ENCODE measurements at places on chromosomes 7 and 10.

DNA sequence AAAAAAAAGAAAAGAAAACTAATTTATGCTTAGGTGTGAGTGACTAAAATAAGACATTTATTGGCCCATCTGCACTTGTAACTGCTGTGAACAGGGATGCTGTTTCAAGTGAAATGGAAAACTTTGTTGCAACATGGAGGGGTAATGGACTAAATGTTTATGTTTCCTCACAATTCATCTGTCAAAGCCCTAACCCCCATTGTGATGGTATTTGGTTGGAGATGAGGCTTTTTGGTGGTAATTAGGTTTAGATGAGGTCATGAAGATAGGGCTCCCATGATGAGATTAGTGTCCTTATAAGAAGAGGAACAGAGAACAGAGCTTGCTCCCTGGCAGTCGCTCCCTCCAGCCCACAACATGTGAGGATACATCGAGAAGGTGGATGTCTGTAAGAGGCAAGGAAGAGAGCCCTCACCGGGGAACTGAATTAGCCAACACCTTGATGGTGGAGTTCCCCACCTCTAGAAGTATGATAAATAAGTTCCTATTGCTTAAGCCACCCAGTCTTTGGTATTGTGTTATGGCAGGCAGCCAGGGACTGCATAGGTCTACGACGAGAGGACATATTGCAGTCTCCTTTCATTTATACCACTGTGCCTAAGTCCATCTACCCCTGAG is 28.6 kb upstream of the VCL start:
- no peak for DNase-seq

GRCh38 chr10:95336702-95337101 is 45.9 kb upstream of the PDLIM1 start:
- no peak for DNase-seq

DNA sequence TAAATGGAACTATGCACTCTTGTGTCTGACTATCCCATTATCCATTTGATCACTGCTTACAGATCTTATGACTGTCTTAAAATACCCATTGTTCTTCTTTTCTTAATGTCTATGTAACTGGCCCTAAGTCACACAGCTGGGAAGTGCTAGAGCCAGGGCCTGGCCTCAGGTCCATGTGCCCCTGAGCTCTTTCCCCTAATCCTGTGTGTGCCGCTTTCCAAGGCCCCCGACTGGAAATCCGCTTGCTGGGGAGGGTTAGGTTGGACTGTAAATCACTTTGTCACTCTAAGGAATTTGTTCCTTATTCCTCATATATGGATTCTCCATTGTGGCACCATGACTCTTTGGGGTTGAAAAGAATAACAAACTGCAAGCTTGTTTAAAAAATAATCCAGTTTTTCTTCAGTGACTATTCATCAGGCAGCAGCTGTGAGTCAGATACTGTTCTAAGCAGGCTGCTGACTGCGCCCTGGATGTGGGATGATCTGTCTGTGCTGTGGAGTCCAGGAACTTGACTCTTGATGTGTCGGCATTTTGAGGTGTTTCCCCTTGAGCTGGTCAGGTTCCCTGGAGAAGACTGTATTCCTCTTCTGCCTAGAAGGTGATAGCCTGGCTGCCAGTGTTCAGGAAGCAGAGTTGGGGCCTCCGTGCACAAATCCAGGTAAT is 236.3 kb downstream of the SDK1 start:
- DNase-seq, result no peak

DNA sequence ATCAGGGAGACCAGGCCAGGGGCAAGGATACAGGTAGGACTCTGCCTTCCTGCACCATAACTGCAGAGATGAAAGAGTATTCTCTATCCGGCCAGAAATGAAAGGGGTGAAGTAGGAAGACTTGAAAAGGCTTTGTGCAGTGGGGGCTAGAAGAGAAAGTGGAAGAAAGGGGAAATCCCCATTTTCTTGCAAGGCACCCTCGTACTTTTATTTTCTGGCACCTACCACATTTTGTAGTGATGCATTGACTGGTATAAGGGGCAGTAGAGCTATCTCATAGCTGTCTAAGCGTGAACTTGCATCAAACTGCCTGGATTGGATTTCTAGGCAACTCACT is 752 bp upstream of the CAMK2G start:
- peak; percentile 30 for DNase-seq

DNA sequence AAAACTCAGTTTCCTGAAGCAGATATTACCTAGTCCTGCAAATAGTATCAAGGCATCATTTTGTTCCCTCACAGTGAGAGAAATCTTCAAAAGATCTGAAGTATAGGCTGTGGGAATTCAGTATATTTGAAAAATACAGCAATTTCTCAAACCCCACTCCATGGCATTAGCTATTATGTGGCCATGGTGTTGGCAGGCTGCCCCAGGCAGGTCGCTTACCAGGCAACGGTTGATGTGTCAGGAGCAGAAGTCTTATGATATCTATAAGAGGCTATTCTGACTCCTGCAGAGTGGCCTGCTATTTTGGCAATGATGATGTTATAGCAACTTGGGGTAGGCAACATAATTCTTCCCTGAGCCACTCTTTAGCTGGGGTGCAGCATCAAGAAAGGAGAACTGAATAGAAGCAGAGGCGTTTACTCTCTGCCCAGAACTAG is 187.9 kb downstream of the PLXDC2 start:
- DNase-seq, result no peak

- no peak for DNase-seq
Measured at GRCh38 chr10:99456207-99456930, 25.9 kb upstream of the GOT1 start.

- no peak for DNase-seq
Measured at GRCh38 chr10:128063736-128064107, 62.5 kb downstream of the MKI67 start.

GRCh38 chr7:29328811-29329210 is 134.2 kb downstream of the CHN2 start:
- no peak for DNase-seq

DNA sequence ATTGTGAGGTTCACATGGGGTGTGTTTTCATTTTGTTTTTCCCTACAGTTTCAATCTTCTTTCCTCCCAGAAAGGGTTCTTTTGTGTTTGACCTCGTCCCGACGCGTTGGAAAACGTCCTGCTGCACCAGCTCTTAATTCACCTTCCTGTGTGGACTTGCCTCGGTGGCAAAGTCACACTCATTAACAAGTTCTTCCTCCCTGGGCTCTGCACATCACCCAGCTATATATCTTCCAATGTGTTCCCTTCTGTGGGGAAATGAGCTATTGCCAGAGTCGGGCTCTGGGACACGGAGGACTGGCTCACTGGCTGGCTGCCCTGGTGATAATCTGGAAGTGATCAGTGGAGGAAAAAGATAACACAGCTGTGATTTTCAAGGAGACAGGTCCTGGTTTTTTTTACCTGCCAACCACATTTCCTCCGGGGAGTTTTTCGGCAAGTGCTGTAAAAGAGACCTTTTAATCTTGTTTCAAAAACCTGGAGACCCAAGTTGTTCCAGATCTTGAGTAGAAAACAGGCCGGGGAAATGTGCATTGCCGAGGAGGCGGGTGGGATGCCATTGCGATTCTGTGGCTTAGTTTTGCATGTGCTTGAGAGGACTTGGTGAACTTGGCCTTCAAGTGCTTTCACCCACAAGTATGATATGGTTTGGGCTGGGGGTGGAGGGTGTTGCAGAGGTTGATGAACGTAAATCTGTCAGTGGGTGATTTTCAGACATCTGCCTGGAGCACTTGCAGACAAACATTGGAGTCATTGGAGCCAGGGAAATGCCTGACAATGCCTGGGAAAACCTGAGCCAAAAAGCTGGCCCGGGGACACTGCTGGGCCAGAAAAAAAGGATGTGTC is 96.5 kb upstream of the CREB5 start:
- no peak for DNase-seq

- no peak for DNase-seq
Measured at GRCh38 chr7:107593025-107593410, 13.0 kb downstream of the BCAP29 start.

- DNase-seq, result no peak
Measured at GRCh38 chr10:6917125-6917524, 337.0 kb upstream of the PRKCQ start.

- DNase-seq, result no peak
Measured at GRCh38 chr10:13882119-13882711, 295.4 kb downstream of the PRPF18 start.

GRCh38 chr7:150969475-150969874 is 8.6 kb downstream of the KCNH2 start:
- DNase-seq, result no peak

- DNase-seq, result no peak
Measured at GRCh38 chr10:60430836-60431597, 41.3 kb upstream of the ANK3 start.

DNA sequence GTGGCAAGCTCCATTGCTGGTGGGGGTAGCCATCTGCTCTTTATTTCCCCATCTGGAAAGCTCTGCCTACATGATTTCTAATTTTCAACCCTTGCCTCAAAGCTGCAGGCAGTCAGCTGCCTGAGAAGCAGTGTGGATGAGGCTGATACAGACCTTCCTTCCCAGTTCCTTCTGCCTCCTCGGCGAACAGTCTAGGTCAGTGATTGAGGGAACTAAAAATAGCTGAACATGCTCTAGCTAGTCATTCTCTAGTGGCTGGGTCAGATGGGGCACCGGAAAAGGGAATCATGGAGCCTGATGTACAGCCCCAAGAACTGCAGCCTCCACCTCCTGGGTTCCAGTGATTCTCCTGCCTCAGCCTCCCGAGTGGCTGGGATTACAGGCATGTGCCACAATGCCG is 48.7 kb downstream of the NAMPT start:
- no peak for DNase-seq

DNA sequence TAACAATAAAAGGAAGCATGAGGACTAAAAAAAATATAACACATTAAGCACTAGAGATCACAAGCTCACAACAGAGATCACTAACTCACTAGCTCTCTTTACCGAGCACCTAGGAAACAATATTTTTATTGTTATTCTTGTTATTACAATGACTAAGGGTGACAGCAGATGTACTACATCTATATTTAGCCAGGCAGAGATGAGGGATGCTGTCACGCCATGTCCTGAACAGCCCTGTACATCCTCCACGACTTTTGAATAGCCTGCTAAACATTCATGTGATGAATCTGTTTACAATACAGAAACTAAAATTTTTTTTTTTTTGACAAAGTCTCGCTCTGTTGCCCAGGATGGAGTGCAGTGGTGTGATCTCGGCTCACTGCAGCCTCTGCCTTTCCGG is 22.7 kb downstream of the FAM133B start:
- DNase-seq, result no peak

Measured in activated gamma-delta T cell treated with Interleukin-2 at 50 U/mL for 16 hours (primary cell).